ENCODE measurements at places on chromosomes 16 and 17.

GRCh38 chr16:85555719-85556455 lies 57.2 kb upstream of the GSE1 start:
- DNase-seq: no peak

GRCh38 chr17:78781104-78781892 lies 775 bp downstream of the CYTH1 start:
- peak; percentile 17 for DNase-seq

DNA sequence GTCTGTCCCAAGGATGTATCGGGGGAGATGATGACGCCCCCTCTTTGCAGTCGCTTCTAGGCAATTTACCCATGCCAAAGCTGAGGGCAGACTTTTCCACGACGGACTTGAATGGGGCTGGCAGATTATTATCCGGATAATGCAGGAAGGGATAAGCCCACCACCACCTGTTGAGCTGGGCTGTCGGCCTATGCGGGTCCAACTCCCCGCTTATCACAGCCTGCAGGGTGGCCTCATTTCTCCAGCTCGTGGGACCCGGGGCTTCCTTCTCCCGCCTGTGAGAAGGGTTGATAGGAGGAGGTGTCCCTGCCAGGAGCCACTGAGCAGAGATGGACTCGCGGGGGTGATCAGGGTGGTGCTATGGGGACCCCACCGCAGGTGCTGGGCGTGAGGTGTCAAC lies 559 bp downstream of the CACNG5 start:
- no peak for DNase-seq

DNA sequence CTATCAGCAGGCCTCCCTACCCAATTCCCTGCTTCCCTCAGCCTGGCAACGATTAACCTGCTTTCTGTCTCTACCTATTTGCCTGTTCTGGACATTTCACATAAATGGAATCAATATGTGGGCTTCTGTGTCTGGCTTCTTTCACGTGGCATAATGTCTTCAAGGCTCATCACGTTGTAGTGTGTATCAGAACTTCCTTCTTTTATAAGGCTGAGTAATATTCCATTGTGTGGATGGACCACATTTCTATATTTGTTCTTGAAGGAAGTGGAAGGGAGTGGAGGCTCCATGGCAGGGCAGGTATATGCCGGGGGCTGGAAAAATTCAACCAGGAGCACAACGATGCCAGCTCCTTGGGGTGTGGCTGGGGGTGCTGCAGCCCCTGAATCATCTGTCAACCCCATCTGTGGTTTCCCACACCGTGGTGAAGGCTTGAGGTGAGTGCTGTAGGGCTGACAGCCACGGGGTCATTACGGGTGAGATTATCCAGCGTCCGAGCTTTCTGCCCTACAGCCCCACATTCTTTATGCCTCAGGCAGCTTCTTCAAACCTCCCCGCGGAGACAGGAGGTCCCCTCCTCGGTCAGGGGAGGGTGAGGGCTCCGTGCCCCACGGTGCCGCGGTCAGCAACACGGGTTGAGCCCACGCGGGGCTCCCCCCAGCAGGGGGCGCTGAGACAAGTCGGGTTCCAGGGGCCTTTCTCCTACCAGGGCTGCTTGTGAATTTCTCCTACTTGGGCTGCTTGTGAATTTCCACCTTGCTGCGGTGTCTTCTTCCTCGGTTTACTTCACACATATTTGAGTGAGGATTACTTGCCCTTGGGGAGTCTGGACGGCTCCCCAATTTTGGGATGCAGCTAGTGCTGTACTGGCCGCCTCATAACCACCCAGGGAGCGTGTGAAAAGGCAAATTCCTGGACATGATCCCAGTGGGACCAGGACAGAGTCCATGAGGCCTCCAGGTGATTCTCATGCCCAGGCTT lies 18.3 kb upstream of the WFIKKN2 start:
- no peak for DNase-seq

DNA sequence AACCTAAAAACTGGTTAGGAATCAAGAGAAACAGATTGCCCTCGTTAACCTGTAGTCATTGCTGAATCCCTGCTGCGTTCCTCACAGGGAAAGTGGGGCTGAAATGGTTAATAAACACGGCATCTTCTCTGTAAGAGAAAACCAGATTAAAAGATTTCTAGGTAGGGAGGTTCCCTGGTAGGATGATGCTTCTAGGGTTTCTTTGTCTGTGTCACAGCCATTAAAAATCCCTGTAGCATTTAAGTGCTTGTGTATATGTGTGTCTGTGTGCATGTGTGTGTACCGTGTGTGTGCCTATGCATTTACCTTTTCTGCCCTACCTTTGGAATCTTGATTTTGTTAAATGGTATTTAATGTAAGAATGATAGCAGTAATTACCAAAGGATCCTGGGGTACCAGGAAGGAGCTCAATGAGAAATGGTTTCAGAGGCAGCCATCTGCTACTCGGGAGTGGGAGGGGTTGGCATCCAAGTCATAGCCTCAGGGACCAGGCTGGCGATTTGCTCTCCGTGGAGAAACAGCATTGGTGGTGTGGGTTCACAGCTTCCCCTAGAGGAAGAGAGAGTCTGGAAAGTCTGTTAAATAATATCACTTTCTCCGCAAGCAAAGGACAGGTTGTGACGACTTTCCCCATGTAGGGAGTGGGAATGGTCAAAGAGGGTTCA lies 177.1 kb downstream of the HS3ST4 start:
- no peak for DNase-seq

DNA sequence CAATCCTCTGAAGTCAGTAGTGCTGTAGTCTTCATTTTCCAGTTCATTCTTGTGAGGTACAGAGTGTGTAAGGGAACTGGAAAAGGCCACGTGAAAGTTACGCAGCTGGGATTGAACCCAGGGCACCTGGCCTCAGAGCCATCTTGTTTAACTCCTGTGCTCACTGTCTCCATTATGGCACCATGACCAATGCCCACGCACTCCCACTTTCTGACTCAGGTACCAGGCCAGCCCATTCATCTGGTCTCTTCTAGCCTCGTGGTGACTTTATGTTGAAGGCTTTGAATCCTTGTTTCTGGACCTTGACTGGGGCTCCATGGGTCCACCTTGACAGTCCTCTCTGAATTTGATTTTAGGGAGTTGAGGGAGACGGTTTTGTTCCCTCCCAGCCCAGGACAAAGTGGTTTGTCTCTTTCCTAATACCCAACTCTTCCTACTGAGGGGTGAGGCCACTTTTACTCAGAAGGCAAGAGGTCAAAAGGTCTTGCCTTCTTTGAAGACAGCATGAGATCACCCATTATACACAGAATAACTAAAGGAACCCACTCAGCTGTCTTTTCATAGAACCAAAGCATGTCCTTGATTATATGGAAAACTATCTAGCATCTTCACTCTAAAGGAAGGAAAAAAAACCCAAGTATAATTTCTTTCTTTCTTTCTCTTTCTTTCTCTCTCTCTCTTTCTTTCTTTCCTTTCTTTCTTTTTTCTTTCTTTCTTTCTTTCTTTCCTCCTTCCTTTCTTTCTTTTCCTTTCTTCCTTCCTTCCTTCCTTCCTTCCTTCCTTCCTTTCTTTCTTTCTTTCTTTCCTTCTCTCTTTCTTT lies 50.0 kb downstream of the OTOA start:
- DNase-seq: no peak

DNA sequence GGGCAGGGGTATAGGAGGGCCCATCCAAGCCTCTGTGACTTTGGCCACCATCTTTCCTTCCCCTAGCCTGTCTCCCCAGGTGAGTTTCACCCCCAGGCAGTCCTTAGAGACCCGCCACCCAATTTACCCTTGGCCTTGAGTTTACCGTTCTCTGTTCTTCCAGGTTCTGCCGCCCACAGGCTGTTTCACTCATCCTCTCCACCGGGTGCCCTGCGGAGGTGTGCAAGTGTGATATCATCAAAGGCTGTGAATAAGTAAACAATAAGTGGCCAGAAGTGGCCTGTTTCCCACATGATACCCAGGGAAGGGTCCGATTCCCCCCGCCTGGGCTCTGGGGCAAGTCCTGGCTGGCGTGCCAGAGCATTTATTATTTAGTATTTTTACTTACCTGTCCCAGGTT lies 15.1 kb upstream of the TLCD3B start:
- DNase-seq: no peak

Measured in NCI-H1930 (cell line).